ENCODE measurements at places on chromosomes 3 and 15.

- no peak for DNase-seq
Observed at GRCh38 chr15:31268108-31268501, 58.5 kb upstream of the KLF13 start.

DNA sequence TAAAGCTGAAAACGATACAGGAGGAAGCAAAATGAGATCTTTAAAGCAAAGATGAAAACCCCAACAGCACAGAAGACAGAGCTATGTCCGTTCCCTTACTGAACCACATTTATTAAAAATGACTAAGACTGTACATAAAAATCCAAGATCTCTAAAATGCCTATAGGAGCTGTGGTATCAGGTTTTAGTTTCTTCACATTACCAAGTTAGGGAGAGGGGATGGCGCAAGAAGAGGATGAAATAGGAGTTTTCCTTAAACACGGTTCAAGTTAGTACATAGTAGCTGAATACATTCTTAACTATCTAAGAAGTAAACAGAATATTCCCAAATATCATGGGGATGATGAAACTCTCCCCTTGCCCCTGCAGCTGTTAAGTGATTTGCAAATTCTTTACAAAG lies 6.3 kb downstream of the EOMES start:
- DNase-seq: no peak

DNA sequence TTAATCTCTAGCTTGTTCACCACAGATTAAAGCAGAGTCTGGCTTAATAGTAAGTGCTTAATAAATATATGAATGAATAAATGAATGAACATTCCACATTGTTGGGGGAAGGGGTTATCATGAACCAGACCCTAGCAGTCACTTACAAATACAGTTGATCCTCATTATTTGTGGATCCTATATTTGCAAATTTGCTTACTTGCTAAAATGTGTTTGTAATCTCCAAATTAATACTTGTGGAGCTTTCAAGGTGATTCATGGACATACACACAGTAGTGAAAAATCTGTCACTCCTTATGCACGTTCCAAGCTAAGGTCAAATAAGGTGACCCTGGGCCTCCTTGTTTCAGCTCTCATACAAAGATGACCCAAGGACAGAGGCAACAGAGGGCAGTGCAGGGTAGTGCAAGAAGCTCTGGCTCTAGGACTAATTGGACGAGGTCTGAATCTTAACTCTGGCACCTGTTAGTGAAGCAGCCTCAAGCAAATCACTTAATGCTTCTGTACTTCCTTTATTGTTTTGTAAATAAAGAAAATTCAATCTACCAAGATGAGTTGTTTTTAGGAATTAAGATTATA lies 112.8 kb upstream of the C2CD4B start:
- DNase-seq: no peak

DNA sequence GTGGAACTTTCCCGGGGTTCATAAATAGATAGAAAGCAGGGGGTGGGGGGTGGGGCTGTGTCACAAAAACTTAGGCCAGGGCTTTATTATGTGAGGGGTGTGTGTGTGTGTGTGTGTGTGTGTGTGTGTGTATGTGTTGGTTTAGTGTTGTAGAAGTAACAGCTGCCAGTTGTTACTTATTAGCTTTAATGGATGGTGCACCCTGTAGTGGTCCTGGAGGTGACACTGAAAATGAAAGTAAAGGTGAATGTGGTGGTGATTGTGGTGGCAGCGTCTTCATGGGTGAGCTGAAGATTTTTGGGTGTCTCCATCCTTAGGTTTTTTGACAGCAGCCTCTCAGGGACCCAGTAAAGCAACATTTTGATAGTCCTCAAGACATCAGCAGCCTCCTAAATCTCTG lies 449.9 kb downstream of the PDCD6IP start:
- DNase-seq: no peak

GRCh38 chr3:12922306-12922705 lies 80.9 kb upstream of the RPL32 start:
- DNase-seq: no peak

GRCh38 chr3:117735481-117736101 lies 1026.0 kb downstream of the TUSC7 start:
- DNase-seq: peak; percentile 67

DNA sequence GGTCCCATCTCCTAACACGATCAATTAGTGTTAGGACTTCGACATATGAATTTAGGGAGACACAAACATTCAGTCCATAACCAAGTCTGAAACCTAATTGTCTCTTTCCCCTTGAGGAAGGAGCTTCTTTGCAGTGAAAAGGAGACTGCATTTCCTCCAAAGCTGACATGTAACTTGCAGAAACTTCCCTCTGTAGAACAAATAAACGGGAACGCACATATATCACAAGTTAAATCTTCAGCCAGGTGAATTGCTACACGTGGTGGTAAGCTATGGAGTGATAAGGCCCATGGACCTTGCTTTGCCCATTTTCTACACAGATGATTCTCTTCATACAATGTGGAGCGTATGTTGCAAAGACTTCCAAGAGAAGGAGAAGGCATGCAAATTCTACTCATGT lies 47.1 kb upstream of the LIPC start:
- DNase-seq: no peak

GRCh38 chr3:77800893-77801292 lies 761.0 kb downstream of the ROBO2 start:
- no peak for DNase-seq

DNA sequence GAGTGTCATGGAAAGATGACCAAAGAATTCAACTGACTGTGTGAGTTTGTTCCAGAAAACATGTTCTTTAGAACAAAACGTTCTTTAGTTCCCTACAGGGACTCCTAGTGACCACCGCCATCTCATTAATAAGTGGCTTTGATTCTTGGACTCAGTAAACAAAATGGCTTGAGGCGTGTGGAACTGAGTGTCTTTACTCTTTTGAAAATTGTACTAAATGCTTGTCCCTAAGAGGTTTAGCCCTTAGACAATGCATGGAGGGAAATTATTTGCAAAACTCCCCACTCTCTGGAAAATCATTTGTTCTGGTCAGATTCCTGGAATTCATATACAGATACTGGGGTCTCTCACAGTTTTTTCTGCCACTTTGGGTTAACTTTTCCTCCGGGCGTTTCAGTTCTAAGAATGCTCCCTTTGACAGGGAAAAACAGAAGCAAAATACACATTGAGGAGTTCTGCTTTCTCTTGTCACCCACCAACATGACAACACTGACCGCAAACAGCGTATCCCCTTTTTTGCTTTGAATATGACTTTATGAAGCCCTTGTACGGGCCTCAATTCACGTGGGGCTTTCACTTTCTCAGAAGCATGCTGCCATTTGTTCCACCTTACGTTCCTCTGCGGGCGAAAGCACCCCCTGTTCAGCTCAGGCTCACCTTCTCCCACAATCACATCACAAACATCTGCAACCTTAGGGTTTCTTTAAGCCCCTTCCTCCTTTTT lies 15.3 kb upstream of the NRROS start:
- DNase-seq: no peak

DNA sequence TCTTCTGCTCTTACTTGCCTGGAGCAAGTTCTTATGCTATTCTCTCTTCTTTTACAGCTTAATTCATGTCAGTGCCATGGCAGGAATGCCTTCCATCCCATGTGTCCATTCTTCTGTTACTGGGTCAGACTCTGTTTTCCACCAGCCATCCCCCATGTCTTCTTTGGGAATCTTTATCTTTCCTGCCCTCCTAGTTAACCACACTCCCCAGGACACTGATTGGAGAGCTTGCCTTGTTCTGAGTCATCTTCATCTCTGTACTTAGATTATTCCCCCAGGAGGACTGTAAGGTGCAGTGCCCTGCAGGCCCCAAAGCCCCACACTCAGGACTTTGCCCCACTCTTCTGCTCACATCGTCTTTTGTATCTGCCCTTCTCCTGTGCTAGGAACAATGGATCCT lies 3.6 kb downstream of the ABHD17C start:
- DNase-seq: peak; percentile 21

- DNase-seq: peak; percentile 4
Observed at GRCh38 chr15:70355275-70355795, 257.6 kb upstream of the TLE3 start.

Measured in iris pigment epithelial cell (primary cell).